ENCODE measurements at places on chromosomes 4 and X.

DNA sequence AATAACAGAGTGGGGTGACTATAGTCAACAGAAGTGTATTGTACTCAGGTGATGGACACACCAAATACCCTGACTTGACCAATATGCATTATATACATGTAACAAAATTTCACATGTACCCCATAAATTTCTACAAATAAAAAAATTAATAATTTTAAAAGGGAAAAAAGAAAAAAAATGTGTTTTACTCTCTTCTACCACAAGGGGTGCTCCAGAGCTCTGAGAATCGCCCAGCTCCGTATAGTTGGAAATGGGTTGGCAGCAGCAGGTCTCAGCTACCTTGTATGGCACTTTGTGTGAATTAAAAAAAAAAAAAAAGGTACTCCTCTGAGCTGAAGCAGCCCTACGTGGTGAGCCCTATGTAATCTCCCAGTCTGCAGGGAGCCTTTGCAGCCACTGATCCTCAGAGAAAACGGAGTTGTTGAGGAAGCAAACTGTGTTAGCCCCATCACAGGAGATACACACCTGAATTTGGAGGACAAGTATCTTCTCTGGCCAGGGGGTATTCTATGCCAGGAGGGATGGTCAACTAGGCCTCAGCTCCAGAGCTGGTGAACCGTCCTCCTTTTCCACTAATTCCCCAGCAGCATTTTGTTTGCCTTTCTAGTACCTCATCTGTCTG is 17.2 kb upstream of the POLA1 start:
- DNase-seq = no peak

GRCh38 chr4:101102114-101102742 is 245.1 kb downstream of the PPP3CA start:
- no peak for DNase-seq

DNA sequence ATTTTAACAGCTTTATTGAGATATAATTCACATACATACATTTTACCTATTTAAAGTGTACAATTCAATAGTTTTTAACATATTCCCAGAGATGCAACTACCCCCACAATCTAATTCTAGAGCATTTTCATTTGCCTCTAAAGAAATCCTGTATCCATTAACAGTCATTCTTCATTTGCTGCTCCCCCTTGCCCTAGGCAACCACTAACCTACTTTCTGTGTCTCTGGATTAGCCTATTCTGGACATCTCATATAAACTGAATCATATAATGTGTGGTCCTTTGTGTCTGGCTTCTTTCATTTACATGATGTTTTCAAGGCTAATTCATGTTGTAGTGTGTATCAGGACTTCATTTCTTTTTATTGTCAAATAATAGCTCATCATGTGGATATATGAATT is 105.1 kb upstream of the GRPR start:
- DNase-seq = no peak

GRCh38 chrX:112849016-112849415 is 8.4 kb upstream of the AMOT start:
- DNase-seq = no peak

DNA sequence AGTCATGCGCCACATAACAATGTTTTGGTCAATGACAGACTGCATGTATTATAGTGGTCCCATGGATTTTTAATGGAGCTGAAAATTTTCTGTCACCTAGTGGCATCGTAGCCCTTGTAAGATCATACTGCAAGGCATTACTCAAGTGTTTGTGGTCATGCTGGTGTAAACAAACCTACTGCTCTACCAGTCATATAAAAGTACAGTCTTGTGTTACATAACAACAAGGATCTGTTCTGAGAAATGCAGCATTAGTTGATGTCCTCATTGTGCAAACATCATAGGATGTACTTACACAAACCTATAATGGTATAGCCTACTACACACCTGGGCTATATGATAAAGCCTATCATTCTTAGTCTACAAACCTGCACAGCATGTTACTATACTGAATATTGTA is 34.6 kb downstream of the COX18 start:
- DNase-seq = no peak

- no peak for DNase-seq
Observed at GRCh38 chrX:12891915-12892506, 14.4 kb upstream of the TLR8 start.

DNA sequence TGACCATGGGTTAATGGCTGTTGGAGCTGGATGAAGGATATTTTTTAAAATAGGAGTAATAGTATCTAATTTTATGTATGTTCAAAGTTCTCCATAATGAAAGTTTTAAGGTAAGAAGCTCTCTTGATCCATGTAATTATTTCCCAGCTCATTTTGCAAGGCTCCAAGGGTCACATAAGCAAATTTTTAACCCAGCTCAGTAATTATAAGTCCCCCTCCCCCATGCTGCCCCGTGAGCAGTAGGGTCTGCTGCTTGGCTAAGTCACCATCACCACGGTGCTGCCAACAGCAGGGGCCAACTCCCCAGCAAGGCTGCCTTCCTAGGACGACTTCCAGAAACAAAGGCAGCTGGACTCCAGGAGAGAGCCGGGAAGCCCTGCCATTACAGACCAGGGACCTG is 340.0 kb downstream of the FBXW7 start:
- no peak for DNase-seq

DNA sequence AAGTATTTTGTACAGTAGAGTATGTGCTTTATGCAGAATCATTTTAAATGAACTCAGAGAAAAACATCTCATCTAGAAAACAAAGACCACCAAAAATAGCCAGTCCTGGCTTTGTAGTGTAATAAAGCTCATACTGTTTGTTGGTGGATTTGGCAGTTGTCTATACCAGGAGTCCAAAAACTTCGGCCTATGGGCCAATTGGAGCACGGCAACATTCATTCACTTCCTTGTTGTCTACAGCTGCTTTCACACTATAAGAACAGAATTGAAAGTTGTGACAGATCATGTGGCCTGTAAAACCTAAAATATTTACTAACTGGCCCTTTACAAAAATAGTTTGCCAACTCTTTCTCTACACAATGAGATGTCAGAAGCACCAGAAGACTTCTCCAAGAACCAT is 5.3 kb downstream of the FBXW7 start:
- no peak for DNase-seq

GRCh38 chrX:6826856-6827255 is 291.9 kb upstream of the VCX3A start:
- no peak for DNase-seq

DNA sequence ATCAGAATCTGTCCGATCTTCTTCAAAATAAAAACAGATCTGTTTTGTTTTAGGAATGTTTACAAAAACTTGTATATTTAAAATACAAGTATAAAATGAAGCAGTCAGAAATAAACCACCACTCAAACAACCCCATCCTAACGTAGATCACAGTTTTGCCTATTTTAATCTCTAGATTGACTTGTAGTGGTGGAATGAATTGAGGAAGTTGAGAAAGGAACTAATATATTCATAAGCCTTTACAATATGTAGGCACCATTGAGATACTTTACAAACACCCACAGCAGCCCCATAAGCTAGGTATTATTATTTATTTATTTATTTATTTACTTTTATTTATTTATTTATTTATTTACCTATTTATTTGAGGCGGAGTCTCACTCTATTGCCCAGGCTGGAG is 52.3 kb upstream of the KLF3 start:
- no peak for DNase-seq

DNA sequence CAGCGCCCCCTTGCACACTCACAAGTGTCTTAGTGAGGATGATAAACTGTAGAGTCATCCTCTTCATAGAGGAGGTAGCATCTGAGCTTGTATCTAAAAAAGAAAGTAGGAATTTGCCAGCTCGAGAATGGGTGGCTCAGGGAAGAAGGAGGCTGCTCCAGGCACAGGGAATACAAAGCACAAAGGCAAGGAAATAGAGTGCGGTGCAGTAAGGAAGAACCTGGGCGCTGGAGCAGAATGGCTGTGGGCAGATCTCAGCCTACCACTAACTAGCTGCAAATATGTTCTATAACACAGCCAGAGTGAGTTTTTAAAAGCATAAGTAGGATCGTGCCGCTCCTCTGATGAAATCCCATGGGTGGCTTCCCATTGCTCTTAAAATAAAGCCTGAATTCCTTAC is 61.6 kb upstream of the MAPK10 start:
- DNase-seq = no peak

DNA sequence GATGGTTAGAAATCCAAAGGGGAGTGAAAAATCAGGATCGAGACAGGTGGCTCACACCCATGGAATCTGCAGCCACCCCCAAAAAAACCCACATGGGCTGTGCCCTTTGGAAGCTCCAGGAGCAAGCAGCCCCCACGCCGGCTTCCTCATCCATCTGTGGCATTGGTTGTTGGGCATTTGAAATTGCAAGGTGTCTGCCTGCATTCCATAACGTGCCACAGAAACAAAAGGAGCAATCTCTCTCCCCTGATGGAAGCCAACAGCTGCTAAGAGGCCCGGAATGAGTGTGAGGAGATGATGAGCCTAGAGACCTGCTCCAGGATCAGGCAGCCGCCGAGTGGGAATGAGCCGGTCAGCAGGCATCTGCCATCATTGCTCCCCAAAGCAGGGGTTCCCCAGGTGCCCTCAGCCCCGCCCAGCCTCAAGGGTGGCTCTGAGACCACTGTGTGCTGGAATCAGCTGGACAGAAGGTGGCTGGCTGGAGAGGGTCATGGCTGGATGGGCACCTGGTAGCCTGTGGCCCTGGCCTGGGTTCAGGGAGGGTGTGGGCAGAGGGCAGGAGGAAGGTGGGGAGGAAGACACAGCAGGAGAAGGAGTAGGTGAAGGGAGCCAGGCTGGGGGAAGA is 113.2 kb downstream of the CRLF2 start:
- DNase-seq = no peak

DNA sequence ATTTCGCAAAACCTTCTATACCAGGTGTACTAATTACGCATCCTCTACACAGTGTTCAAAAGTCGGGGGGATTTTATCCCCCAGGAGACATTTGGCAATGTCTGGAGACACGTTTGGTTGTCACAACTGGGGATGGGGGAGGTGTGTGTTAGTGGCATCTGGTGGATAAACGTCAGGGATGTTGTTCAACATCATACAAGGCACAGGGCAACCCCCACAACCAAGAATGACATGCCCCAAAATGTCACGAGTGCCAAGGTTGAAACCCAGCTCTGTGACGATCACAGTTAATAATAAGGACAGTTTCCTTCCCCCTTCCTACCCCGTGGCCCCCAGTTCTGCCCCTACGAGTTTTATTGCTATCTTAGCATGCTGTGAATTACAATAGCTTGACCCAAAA is 15.9 kb upstream of the SEL1L3 start:
- no peak for DNase-seq

- DNase-seq = no peak
Observed at GRCh38 chr4:113869743-113870375, 108.3 kb upstream of the CAMK2D start.

GRCh38 chr4:178917756-178918155 is 1475.5 kb upstream of the AGA start:
- no peak for DNase-seq

GRCh38 chr4:79673377-79673776 is 265.3 kb upstream of the GK2 start:
- no peak for DNase-seq

DNA sequence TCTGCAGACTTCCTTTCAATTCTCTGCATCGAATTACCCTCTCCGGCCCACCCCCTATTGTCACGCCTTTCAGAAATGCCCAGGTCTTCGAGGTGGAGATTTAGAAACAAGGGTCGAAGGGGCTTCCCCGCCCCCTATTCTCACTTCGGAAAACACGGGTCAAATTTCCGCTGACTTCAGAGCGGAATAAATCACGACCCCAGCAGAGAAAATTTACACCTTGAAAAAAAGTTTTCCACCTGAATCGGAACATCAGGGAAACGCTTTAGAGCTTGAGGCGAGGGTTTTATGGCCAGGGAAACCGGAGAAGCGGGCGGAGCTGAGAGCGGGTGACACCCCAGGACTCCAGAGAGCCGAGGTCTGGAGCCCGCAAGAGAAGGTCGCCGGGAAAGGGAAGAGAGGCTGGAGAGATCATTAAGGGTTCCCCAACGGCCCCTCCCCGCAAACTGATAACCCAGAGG is 1.6 kb downstream of the SHISA3 start:
- no peak for DNase-seq

DNA sequence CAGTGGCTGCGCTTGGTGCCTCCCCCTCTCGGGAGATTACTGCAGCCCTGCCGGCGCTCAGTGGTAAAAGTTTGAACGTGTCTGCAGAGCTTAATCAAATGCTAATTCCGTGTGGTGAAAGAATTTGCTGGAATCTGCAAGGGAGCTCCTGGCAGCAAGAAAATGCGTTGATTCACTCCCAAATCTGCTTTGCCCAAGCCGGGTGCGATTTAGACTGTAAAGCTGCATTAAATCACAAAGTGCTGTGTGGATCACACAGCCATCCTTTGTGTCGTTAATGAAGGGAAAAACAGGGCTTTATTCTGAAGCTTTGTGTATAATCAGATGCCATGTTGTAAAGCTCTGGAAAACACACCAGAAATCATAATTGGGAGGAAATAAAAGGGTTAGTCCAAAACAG is 444.1 kb downstream of the BCOR start:
- no peak for DNase-seq

GRCh38 chr4:87505862-87506261 is 23.3 kb downstream of the SPARCL1 start:
- no peak for DNase-seq

DNA sequence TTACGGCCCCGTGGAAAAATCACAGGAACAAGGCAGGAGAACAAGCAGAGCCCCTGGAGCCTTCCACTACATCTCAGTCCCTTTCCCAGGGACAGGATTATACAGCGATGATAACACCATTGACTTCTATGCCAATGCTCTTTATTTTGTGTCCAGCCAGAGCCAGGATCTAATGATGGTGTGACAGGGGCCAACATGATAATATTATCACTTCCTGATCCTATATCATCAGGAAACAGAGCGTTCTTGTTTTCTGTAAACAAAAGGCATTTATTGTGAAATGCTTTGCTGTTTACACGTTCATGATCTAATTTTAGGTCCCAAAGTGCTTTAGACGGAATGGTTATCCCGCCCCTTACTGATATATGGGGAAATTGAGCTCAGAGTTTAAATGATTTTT is 12.8 kb downstream of the TMPRSS11E start:
- no peak for DNase-seq

DNA sequence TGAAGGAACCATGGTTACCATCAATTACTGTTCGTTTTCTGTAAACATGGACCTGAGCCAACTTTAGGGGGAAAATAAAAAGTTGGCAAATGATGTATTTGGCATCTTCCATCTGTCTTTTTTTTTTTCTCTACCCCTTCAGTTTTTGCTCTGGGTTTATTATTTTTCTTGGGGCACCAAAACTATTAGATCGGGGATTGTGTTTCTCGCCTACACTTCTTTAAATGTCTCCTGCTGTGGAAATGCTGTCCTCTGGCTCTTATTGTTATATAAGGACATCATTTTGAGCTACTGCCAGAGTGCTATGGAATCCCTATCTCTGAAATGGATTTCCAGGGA is 234.0 kb upstream of the SLIT2 start:
- no peak for DNase-seq

- DNase-seq = no peak
Observed at GRCh38 chrX:22325096-22325495, 52.4 kb downstream of the CBLL2 start.

- no peak for DNase-seq
Observed at GRCh38 chr4:146646593-146647325, 8.1 kb downstream of the POU4F2 start.

DNA sequence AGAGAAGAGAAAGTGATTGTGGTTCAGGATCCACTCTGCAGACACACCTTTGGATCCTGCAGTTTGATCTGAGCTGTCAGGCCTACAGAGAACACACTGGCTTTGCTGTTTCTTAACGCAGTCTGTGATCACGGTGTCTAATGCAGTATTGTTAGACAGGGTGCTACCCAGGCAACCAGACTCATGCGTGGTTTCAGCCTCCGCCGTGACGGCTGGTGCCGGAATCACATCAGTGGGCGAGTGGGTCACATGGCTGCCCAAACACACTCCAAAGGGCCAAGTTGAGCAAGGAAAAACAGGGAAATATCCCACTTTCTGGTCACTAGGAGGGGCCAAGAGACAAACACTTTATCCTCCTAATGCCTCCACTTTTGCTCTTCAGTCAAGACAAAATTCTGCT is 27.5 kb downstream of the CCDC149 start:
- no peak for DNase-seq
